Cortex of kidney (tissue), 1 donor: ENCODE measurements at places on chromosomes 1 and 21.

DNA sequence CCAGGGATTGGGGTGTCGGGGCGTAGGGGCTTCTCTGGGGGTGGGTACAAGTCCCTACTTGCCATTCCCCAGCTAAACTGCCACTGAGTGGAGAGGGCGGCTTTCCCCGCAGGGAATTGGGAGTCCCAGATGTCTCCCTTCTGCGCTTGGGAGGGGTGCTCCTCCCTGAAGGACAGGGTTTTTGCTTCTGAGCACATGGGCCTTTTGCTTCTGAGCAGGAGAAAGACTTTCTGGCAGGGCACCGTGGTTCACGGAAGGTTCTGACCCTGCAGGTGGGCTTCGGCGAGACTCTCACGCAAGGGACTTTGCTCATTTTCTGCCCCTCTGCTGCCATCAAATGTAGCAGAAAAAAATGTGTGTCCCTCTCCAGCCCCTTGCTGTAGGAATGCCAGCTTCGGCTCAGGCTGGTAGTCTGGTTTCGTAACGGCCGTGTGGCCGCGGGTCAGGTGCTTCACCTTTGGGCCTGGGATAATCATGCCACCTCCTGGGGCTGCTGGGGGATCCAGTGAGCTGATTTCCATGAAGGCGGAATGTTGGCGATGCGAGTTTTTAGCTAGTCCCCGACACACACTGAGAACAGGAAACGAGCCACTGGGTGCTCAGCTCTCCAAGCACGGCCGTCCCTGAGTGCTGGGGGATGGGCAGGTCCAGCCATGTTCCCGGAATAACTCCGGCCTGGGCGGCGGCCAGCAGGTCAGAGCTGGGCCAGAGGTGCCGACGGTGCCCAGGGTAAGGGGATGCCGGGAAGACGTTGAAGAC is 364.0 kb downstream of the CAMTA1 start:
- DNase-seq, result no peak

DNA sequence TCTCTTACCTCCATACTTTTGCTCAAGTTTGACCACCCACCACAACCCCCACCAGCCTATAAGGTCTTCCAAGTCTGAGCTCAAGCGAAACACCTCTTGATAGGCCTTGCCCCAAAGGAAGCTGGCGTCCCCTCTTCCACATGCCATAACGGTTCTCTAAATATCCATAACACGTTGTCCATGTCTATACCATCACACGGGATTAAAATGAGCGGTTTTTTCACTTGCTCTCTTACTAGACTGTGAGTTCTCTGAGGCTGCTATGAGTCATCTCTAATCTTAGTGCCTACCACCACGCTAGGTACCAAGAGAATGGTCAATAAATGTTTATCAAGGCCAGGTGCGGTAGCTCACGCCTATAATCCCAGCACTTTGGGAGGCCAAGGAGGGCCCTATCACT is 41.0 kb downstream of the WASF2 start:
- DNase-seq, result no peak

- DNase-seq, result no peak
These were observed 276.6 kb downstream of the SETD4 start for GRCh38 chr21:35783721-35784120.

DNA sequence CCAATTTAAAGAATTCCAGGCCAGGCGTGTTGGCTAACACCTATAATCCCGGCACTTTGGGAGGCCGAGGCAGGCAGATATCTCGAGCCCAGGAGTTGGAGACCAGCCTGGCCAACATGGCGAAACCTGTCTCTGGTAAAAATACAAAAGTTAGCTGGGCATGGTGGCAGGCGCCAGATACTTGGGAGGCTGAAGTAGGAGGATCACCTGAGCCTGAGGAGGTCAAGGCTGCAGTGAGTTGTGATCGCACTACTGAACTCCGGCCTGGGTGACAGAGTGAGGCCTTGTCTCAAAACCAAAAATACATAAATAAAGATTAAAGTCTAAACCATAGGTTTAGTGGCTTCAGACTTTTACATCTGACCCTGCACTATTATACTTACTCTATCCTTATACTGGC is 32.4 kb downstream of the BTG3 start:
- DNase-seq, result no peak

- DNase-seq, result no peak
These were observed 871 bp upstream of the ETS2 start for GRCh38 chr21:38804789-38805327.

- DNase-seq, result no peak
These were observed 59.8 kb downstream of the ERG start for GRCh38 chr21:38438462-38438893.

DNA sequence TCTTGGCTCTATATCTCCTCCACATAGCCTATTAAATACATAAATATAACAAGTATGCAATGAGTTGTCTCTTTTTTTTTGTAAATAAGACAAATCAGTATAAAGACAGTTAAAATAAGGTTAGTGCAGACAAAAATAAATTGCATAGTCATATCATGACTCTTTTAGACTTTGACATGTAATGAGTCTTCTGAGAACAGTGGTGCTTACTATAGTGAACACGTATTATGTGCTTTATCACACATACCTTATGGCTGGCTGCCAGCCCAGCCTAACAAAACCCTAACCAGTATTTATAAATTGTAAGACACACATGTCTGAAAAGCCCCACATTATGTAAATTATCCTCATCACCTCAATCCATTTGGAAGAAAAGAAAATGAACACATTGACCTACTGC is 29.1 kb upstream of the F13B start:
- DNase-seq, result no peak

DNA sequence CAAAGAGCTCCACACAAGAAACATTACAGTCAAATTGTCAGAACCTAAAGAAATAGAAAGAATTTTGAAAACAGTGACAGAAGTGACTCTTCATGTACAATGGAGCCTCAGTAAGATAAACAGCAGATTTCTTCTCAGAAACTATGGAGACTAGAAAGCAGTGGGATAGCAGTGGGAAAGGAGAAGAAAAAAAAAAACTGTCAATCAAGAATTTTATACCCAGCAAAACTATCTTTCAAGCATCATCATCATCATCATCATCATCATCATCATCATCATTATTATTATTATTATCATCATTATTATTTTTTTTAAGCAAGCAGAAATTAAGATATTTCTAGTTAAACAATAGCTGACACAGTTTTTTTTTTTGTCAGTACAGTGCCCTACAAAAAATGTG is 24.2 kb downstream of the CEP170 start:
- DNase-seq, result no peak

DNA sequence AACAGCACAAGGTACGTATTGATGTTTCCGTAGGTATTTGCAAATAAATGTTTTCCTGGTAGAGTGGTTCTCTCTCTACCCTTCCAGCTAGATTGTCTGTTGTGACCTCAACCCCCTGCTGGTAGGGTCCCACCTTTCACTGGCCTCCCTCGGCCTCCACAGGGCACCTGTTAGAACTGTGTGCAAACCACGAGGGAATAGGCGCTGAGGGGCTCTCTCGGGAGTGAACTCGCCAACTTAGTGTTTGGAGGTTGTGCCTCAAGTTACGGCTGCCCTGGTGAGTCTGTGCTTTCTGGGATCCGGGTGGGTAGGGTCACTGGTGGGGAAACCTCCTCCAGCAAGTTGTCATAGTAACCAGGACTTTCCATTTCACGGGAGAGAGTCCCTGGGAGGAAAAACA is 204.7 kb upstream of the EDN2 start:
- DNase-seq, result no peak

GRCh38 chr21:45584786-45585185 is 42.5 kb upstream of the SLC19A1 start:
- no peak for DNase-seq

- DNase-seq, result no peak
These were observed 32.9 kb upstream of the COL6A1 start for GRCh38 chr21:45948576-45949141.

- DNase-seq, result no peak
These were observed 95.0 kb upstream of the NR5A2 start for GRCh38 chr1:199932462-199932861.

- no peak for DNase-seq
These were observed 62.5 kb upstream of the GRHL3 start for GRCh38 chr1:24256687-24257086.

- DNase-seq, result no peak
These were observed 76.7 kb downstream of the USH2A start for GRCh38 chr1:216346526-216346925.

DNA sequence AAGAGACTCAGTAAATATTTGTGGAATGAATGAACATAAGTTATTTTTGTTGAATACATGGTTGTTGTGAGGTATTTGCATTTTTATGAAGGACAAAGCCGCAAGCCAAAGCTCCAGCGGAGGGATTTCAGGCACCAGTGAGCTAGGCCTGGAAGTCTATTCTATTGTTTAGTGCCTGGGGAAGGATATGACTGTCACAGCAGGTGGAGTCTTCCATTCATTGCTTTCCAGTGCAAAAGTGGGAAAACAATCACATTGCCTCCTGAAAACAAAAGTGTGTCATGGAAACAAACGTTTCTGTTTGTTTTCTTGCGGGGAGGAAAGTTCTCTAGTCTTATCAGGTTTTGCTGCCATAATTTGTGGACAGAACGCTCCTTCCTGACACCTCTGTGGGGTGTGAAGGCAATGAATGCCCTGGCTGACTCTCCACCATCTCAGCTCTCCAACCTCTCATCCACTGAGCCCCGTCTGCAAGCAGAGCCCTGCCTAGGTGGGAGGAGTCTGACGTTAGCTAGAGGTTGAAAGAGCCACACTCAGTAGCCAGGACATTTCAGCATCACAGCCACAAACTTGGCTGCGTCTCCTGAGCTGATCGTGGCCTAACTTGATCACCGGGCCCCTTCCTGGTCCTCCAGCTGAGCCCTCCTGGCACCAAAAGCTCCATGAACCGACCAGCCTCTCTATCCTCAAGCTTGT is 739.1 kb downstream of the MATN1 start:
- DNase-seq, result no peak

DNA sequence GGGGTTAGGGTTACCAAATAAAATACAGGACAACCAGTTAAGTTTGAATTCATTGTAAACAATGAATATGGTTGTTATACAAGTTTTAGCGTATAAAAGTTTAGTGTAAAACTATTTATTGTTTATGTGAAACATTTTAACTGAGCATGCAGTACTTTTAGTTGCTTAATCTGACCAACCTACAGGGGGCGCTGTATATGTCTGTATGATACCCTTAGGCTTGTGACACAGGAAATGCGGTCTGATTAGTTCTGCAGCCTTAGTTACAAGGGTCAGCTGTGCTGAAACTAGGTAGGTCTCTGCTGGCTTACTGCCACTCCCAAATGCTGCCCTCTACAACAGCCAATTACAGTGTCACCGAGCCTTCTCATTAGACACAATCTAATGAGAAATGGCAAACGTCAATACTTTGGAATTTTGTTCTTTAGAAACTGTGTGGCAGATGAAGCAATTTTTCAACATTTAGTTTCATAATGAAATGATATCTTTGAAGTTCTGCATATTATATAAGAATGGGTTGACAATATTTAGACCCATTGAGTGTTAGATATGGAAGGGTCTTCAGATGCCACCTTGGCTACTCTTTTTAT is 56.2 kb downstream of the NTNG1 start:
- DNase-seq, result no peak

GRCh38 chr1:58592522-58593134 is 15.6 kb upstream of the TACSTD2 start:
- DNase-seq, result no peak

GRCh38 chr1:8089535-8090228 is 63.6 kb upstream of the ERRFI1 start:
- DNase-seq, result no peak

DNA sequence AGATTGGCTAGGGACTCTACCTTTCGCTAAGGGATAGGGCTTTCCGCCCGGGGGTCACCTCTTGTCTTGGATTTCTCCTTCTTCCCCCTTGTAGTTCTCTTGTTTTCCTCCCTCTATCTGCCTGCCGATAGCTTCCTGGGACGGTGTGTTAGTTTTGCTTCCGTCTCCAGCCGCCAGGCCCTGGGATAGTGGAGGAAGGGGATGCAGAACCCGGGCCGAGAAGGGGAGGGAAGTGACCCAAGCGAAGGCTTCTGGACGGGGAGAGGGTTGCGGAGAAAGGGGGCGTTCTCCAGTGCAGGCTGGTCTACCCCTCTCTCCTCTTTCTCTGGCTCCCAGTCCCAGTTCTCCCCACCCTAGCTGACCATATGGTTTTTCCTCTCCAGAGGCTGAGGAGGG is 871 bp downstream of the TUFT1 start:
- DNase-seq, result no peak

GRCh38 chr1:30034627-30035521 is 688.5 kb downstream of the MATN1 start:
- no peak for DNase-seq

- DNase-seq, result no peak
These were observed 5.9 kb upstream of the CXADR start for GRCh38 chr21:17506951-17507350.

GRCh38 chr1:34149501-34149900 is 15.5 kb downstream of the CSMD2 start:
- DNase-seq, result no peak

DNA sequence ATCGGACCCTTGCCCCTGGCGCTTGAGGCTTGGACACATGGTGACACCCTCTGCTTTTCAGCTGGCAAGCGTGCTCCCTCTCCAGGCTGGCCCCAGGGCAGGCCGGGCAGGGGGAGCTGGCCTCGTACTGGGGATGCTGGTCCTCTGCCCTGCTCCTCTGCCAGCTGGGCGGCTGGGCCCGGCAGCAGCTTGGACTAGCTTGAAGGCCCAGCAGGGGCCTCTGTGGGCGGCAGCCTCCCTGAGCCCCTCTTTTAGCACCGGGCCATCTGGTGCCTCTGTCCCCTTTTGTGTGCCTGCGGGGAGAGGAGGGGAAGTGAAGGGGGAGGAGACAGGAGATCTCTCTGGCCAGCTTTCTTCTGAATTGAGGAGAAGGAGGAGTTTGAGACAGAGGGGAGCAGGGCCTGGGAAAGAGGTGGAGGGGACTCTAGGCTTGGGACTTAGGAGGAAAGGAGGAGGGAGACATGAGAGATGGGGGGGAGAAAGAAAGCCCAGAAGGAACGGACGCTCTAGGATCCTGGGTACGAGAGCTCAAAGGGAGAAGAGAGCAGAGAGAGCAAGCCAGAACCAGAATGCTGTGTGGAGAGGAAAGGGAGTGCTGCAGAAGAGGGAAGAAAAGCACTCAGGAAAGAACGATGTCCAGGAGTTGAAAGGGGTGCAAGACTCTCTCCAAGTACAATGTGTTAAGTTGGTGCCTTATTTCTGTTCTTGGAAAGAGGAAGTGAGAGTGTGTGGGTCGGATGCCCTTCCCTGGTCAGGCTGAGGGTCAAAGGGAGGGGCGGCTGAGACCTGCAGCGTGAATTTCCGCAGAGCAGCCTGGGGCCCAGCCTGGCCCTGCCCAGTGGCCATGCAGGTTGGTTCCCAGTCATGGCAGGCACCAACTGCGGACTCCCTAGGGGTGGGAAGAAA is 40.3 kb downstream of the IER5 start:
- no peak for DNase-seq

- DNase-seq, result no peak
These were observed 720.2 kb downstream of the LTN1 start for GRCh38 chr21:28272272-28272992.

- no peak for DNase-seq
These were observed 46.2 kb upstream of the PRRX1 start for GRCh38 chr1:170617591-170618330.

- DNase-seq, result no peak
These were observed 161.8 kb upstream of the IRF2BP2 start for GRCh38 chr1:234771642-234772344.
